T-helper 9 cell (primary cell): ENCODE measurements at places on chromosomes 5 and 9.

- DNase-seq: no peak
These were observed 7.8 kb upstream of the CCDC192 start for GRCh38 chr5:127695346-127695745.

GRCh38 chr5:96885518-96886338 lies 9.4 kb downstream of the ERAP2 start:
- DNase-seq: no peak

GRCh38 chr9:106941916-106942315 lies 79.0 kb downstream of the ZNF462 start:
- no peak for DNase-seq

- DNase-seq: no peak
These were observed 8.5 kb downstream of the BAAT start for GRCh38 chr9:101376111-101376848.

DNA sequence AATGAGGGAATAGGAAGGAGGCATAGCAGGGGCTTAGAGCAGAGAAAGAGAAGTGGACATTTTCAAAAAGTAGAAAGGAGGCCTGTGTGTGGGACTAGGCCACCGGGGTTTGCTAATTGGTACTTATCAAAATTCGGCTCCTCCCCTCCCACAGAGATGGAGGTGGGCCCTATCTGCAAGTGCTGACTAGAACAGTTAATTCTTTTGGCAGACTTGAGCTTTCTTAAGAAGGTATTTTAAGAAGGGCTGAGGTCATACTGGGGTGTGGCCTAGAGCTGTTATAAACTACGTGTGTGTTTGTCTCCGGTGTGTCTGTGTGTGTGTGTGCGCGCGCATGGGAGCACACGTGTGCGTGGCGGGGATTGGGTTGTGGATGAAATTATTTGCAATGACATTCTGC lies 1086.5 kb downstream of the EFNA5 start:
- no peak for DNase-seq

DNA sequence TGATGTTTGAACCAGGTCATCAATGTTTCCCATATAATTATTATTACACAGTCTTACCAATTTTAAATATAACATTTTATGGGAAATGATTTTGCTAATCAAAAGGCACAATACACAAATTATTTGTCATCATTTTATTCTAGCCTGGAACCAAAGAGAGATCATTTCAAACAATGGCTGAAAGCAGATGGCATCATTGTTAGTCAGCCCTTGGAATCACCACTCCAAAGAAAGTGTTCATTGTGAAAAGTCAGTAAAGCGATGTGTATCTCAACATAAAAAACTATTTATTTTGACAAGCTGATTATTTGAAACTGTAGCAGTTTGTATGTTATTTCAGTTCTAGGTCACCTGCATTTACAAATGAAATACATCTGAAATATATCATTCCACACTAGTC lies 1068.7 kb downstream of the CDH12 start:
- DNase-seq: no peak

DNA sequence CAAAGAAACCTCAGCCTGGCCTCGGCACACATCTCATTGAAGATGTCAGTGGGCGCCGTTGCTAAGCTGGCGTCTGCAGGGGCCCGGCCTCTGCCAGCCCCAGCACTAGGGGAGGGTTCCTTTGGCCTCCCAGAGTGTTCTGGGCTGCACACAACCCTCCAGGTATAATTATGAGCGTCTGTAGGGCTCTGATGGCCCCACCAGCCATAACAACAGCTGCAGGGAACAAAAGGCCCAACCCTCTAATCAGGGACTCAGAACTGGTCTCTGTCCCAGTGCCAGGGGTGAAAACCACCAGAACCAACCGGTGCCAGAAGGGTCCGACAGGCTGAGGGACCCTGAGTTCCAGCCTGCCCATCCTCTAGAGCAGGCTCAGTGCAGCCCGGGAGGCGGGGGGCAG lies 39.5 kb upstream of the SLC12A7 start:
- DNase-seq: no peak
